Activated CD4-positive, alpha-beta T cell treated with anti-CD3 and anti-CD28 coated beads for 4 hours (primary cell): ENCODE measurements at places on chromosomes 6 and 20.

- DNase-seq = no peak
Observed at GRCh38 chr6:5583528-5583927, 322.2 kb downstream of the FARS2 start.

- no peak for DNase-seq
Observed at GRCh38 chr6:154403788-154404187, 47.2 kb upstream of the IPCEF1 start.

GRCh38 chr20:46650575-46651090 is 626 bp downstream of the SLC13A3 start:
- DNase-seq = no peak

GRCh38 chr6:113907102-113907815 is 50.1 kb downstream of the MARCKS start:
- no peak for DNase-seq

- DNase-seq = no peak
Observed at GRCh38 chr6:107941627-107942026, 16.4 kb downstream of the SEC63 start.

- no peak for DNase-seq
Observed at GRCh38 chr6:3575166-3575565, 118.3 kb upstream of the SLC22A23 start.

DNA sequence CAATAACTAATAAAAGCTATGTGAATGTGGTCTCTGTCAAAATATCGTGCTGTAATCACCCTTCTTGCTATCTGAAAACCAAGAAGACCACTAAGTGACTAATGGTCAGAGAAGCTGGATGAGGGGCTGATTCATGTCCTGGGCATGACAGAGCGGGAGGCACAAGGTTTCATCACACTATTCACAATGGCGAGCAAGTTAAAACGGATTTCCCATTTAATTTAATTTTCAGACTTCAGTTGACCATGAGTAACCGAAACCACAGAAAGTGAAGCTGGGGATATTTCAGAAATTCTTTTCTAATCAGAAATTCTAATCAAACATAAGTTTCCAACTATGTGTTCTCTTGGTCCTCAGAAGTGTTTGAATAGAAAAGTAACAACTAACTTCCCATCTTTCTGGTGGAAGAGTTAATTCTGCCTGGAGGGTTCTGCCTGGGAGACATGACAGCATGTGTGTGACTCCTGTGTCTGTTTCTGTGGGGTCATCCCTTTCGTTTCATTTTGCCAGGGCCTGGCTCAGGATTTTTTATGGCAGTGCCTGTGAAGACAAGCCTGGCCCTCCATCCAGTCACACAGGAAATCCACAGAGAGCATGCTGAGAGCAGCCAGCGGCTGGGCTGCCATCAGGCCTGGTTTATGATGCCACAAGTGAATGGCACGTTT is 98.9 kb downstream of the FAM120B start:
- no peak for DNase-seq

- DNase-seq = peak; percentile 77
Observed at GRCh38 chr6:24991810-24992467, 56.2 kb upstream of the RIPOR2 start.

- no peak for DNase-seq
Observed at GRCh38 chr6:46138281-46138680, 8.5 kb downstream of the ENPP4 start.

- no peak for DNase-seq
Observed at GRCh38 chr6:44309092-44309491, 4.1 kb downstream of the AARS2 start.

- peak; percentile 50 for DNase-seq
Observed at GRCh38 chr20:62776692-62777527, 19.4 kb upstream of the MRGBP start.

DNA sequence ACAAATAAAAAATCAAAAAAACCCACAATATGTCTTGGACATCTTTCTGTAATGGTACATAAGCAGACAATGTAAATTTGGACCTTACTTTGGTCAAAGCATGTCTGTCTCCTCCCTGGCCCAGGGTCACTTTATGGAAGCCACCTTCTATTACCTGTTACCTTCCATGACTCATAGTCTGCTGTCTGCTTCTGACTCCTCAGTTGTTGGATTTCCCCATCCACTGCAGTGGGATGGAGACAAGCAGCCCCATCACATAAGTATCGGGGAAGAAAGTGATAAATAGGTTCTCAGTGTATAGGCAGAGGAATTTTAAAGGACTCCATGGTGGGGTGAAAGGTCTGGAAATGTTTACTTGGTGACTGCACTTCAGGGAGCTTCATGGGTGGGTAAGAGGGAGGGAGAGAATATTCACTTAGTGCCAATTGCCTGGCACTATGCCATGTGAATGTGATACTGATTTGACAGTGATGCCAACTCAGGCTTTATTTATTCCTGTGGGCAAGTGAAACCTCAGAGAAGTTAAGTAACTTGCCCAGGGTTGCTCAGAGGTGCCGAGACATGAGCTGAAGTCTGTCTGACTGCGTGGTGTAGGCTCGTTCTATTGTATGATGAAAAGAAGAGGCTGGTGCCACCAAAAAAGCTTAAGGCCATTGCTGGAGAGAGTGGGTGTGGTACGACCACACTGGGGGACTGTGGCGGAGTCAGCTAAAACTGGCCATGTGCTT is 175.6 kb upstream of the RNF24 start:
- no peak for DNase-seq

DNA sequence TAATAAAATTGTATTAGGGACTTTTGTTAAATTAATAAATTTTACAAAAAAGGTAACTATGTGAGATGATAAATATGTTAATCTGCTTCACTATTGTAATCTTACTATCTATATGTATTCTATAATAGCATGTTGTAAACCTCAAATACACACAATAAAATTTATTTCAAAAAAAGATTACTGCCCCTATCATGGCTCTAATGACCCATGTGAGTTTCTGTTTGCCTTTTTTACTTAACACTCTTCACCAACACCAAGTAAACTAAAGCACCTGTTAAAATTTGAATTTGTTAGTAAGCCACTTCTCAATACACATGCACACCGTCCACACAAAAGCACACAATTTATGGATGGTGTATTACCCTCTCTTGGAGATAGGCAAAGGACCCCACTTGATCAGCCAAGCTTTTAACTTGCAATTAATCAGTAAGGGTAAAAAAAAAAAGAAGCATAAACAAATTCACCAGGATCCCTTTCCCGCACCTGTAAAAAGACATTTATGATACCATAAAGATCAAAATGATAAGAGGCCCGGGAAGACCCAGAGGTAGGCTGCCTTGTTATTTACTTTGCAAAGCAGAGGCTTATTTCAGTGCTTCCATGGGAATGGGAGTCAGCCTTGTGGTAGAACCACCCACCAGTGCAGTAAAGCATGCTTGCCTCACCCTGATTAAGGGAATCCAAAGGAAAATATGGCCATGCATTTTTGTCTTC is 28.6 kb upstream of the PKHD1 start:
- DNase-seq = no peak

DNA sequence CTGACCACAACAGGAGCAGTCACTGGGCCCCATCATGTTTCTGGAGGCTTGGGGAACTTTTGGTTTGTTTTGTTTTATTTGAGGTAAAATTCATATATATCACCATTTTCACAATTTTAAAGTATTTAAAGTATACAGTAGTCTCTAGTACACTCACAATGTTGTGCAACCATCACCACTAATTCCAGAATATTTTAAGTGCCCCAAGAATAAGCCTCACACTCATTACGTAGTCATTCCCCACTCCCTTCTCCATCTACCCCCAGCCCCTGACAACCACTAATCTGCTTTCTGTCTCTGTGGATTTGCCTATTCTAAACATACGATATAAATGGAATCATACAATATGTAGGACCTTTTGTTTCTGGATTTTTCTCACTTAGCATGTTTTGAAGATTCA is 29.0 kb downstream of the RTN4IP1 start:
- no peak for DNase-seq
